Activated CD4-positive, alpha-beta T cell treated with anti-CD3 and anti-CD28 coated beads, Interleukin-2, amount 10 ng/mL, durations not matched to agents 24 days and 14 days (primary cell): ENCODE measurements at places on chromosomes 1 and 21. TPM values are rescaled to one million over a fixed set of nuclear protein-coding genes. Genes with fewer than 3 reads are reported as not detected.
A peak's percentile ranks its signal among the peaks of the same experiment; 100 is the strongest.

GPR52 gene
- 2.5 and 3.0 TPM in 2 replicates for total RNA-seq

DNA sequence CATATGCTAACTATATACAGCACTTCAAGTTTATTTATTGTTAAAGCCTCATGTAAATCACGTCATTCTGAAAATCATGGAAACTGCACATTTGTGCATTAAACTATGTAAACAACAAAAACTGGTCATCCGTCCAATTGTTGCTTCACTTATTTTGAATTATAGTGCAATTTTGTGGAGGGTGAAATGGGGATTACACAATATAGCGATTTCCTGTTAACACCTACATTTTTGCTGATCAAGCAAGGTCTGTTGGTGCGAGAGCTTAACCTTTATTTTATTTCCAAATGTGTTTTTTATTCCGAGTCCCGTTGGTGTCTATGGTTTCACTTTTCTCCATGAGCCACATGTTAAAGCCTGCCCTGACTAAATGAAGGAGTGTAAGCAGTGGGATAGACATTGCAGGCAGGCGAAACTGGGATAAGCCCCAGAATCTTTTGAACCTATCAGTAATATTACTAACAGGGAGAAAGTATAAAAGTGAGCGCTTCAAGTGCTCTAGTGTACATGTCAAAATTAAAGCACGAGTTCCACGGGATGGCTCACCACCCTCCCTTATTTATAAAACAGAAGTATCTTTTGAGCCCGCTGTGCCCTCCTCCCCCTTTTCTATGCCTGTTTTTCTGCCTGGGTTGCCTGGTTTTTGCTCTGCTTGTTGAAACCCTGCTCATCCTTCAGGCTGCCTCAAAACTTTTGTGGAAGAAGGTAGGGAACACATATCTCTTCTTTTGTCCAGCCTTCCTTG is 120.7 kb downstream of the NFIA start:
- no peak for DNase-seq

DNA sequence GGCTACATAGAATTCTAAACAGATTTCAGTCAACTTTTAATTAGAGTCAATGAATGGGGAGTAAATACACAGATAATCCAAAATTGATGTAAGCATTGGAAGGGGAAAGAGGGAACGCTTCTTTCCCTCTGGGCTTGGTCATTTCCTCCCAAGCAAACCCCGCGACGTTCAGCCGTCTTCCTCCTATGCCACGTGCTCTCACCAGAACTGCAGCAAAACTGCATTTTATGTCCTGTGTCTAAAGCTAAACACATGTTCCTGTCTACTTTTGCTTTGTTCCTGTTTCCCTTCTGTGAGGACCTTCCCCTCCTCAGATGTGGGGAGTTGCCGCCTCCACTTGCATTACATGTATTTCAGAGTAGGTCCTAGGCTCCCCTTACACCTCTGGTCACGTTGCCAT is 27.2 kb downstream of the UTP25 start:
- DNase-seq = no peak

- DNase-seq = no peak
Measured at GRCh38 chr1:87410776-87411480, 82.2 kb downstream of the LMO4 start.

IFI44 gene
- total RNA-seq = 20.4 and 27.6 TPM in 2 replicates

DNA sequence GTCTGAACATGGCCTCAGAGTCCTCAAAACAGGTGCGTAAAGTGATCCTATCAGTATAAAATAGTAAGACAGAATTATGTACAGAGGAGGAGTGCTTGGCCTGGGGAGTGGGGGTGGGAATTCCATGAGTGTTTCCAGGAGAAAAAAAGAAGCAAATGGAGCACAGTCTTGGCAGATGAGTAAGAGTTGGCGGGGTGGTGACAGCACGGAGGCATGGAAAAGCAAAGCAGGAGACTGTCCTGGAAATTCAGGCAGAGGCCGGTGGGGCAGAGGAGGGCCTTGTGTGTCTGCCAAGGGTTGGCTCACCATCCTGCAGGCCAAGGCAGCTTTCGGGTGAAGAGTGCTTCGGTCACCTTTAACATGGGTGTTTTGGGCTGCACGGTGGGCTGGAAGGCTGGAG is 63.4 kb downstream of the OPTC start:
- DNase-seq = no peak

- no peak for DNase-seq
Measured at GRCh38 chr1:1326075-1326605, 1.5 kb downstream of the CPTP start.

DNA sequence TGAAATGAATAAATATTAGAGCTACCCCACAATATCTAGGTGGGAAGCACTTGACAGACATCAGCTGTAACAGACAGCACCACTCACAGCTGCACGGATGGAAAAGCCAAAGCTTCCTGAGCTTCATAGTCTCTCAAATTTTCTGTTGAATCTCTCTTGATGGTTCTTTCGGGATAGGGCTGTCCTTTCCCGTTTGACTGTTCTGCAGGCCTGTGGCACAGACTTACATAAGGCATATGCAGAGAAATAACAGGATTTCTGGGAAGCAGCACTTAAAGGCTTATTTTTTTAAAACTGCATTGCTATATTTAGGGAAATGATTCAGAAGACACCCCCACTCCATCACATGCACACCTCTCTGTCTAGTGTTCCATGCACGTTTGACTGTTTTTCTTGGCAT is 77.5 kb downstream of the ZNF648 start:
- DNase-seq = no peak

DNA sequence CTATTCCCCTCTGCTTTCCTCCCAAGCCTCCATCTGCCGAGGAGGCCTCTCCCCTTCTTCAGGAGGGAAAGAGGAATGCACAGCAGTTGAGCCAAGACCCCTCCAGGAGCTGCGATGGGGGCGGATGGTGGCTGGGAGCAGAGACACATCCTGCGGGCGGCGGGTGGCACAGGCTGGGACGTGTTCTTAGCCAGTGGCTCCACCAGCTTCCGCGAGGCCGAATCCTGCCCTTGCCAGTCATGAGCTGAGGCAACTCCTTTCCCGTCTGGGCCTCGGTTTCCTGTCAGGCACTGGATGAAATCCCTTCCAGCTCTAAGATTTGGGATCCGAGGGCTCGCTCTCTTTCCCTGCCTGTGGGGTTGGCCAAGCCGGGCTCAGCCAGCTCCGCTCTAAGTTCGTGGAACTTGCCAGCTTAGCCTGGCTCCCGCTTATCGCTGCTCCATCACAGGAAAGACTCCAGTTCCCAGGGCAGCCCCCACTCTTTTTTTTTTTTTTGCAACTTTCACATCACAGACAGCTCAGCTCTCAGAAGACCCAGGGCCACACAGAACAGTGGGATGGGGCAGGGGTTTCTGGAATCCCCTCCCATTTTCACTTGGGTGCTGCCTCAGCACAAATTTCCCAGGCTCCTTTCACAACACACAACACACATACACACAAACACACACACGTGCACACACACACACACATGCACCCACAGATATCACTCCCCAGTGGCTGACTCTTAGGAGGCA is 506 bp downstream of the MYOM3 start:
- no peak for DNase-seq

DNA sequence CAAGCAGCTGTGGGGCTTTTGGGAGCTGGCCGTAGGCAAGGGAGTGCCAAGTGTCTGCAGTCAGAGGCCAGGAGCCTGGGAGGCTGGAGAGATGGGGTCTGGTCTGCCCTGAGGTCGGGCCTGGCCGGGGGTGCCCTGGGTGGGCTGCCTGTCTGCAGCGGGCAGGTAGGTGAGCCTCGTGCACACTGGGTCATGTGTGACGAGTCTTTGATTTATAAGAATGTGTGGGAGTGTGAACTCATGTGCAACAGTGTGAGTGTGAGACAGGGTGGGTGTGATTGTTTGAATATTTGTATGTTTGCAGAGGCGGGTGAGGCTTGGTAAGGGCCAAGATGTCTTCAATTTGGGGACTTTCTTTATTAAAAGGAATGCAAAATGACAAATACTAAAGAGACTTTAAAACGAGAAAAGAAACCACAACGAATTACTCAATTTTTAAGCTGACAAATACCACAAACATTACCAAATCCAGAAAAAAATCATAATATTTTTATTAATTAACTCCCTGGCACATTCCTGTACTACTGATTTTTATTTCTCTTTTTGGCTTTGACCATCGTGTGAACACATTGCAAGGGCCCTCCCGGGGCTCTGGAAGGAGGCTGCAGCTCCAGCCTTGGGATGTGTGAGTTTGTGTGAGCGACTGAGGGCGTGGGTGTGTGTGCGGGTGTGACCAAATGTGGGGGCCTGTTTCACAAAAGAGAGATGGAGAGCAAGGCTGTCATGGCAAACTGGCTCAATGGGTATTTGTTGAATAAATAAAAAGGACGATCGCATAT is 110.3 kb upstream of the WNT4 start:
- no peak for DNase-seq

KCNJ15 gene
- 2.0 and 2.3 TPM in 2 replicates for total RNA-seq

CLCA1 gene
- total RNA-seq = not detected in 2 replicates

TTC24 gene
- total RNA-seq = 4.6 and 5.4 TPM in 2 replicates

DNA sequence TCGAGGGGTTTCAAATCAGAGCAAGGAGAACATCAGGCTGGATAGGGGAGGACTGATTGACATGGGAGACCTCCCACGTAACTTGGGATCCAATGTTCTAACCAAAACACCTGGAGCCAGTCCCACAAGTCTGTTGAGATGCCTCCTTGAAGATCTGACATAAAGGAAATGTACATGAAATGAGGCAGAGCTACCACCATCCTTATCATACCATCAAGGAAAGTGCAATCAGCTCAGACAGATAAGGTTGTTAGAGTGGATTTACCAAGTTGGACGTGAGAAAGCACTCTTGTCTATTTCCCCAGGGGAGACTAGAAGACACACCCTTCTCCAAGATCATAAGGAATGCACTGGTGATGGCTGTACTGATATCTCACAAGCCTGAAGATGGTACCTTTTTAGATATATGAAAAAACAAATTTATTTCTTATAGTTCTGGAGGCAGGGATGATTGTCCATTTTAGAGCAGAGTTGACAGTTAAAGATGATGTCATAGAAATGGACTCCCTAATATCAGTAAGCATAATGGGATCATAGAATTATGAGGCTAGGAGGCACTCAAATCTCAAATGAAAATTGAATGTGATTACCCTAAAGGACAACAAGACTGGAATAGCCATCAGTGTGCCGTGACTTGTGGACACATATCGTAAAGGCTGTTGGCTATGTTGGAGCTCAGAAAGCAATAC is 129.1 kb upstream of the RAB4A start:
- DNase-seq = no peak

RPTN gene
- not detected in 2 replicates for total RNA-seq

DNA sequence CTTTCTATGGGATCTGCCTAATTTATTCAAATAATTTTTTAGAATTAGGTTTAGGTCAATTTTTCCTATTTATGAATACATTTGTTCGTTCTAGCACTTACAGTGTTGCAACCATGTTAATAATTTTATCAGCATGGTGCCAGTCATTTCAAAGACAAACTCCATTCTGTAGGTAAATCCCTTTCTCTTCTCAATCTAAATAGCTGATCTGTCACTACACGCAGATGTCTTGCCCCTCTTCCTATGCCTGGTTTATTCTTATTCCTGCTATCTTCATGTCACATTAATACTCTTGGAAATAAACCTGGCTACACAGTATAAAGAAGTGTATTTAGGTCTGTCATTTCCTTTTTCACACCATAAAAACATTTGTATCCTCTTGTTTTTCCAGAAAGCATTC is 1172.4 kb downstream of the BRINP3 start:
- DNase-seq = no peak

- DNase-seq = no peak
Measured at GRCh38 chr1:117803318-117803717, 126.1 kb downstream of the GDAP2 start.

DNA sequence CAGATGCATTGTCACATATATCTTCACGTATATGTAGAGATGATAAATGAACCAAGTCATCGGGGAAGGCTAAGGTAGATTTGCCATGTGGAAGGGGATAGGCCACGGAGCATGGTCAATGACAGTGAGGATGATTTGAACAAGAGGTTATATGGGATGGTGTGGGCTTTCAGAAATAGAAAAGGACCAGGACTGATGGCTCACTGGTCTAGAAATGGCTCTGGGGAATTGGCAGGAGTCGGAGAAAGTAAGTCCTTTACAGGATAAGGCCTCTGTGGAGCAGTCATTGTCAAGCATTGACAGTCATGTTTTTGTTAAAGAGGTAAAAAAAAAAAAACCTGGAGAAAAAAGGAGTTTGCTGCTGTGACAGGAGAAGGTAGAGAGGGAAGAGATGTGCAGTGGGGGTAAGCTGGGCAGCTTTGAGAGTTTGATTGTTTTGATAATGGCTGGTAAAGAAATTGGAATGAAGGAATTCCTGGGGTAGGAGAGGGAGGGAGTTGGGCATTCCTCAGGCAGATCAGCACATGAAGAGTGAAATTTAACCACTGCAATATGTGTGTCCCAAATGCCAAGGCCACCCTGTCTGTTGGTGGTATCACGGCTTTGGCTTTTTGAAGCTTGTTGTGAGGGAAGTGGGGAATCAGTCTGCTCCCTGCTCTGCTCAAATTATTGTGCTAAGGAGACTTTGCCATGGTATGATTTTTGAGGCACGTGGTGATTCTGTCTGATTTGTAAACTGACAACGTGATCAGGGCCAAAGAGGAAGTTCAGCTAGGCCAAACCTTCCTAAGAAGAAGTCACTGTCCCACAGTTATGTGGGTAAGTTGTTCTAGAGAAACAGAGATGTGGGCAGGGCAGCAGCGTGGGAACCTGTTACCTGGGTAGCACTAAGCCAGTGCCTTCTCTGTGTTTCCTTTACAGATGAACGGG is 26.0 kb downstream of the MACF1 start:
- peak; percentile 70 for DNase-seq

GRCh38 chr1:3732434-3733093 is 19.7 kb upstream of the CCDC27 start:
- DNase-seq = no peak

TTLL7 gene
- total RNA-seq = 0.28 and 0.58 TPM in 2 replicates

GRCh38 chr1:208985231-208985630 is 598.3 kb upstream of the CAMK1G start:
- DNase-seq = no peak

PGBD2 gene
- 7.4 and 7.6 TPM in 2 replicates for total RNA-seq

- DNase-seq = no peak
Measured at GRCh38 chr1:242132121-242132817, 133.4 kb upstream of the MAP1LC3C start.

DNA sequence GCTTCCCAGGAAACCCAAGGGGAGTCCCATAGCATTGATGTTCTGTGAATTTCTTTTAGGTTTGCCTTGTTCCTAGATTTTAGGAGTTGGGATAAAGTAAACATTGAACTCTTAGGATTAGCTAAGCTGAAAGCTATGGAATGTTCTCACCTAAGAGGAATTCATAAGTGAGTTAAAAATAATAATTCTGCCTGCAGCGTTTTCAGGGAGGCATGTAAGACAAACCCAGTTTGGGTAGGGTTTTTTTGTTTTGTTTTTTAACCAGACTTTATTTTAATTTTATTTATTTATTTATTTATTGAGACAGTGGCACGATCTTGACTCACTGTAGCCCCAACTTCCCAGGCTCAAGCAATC is 28.9 kb upstream of the CD101 start:
- DNase-seq = no peak

OR10X1 gene
- not detected in 2 replicates for total RNA-seq

- DNase-seq = no peak
Measured at GRCh38 chr1:217344712-217345111, 286.2 kb downstream of the GPATCH2 start.

LYPD8 gene
- not detected in 2 replicates for total RNA-seq

DNA sequence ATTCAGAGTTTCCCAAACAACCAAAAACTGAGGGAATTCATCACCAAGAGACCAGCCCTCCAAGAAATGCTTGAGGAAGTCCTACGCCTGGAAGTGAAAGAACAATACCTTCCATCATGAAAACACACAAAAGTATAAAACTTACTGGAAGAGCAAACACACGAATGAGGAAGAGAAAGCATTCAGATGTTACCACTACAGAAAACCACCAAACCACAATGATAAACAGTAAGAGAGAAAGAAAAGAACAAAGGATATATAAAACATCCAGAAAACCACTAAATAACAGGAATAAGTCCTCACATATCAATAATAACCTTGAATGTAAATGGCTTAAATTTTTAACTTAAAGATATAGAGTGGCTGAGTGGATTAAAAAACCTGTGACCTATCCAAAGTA is 58.5 kb upstream of the BCL10 start:
- no peak for DNase-seq
